GOT3 (cell line): ENCODE measurements at places on chromosomes 3 and 15.

- DNase-seq, result no peak
Observed at GRCh38 chr3:100274361-100274760, 13.6 kb downstream of the TBC1D23 start.

GRCh38 chr15:72127724-72128322 lies 9.6 kb downstream of the SENP8 start:
- no peak for DNase-seq

DNA sequence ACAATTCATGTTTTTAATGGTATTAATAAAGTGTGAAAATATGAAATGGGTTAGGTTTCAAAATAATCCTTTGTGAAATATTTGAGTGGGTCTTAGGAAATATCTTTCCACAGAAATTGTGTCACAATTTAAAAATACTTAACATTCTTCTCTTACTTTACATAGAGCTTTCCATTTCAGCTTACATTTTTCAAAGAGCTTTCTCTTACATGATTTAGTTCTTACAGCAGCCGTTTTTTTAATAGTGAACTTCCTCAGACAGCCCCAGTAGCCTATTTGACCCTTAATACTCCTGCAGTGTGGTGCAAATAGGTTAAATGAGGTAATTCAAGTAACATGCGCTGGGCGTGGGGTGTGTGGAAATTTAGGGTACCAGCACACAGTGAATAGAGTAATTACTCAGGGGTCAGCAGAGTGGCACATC lies 21.8 kb downstream of the P2RY12 start:
- no peak for DNase-seq

DNA sequence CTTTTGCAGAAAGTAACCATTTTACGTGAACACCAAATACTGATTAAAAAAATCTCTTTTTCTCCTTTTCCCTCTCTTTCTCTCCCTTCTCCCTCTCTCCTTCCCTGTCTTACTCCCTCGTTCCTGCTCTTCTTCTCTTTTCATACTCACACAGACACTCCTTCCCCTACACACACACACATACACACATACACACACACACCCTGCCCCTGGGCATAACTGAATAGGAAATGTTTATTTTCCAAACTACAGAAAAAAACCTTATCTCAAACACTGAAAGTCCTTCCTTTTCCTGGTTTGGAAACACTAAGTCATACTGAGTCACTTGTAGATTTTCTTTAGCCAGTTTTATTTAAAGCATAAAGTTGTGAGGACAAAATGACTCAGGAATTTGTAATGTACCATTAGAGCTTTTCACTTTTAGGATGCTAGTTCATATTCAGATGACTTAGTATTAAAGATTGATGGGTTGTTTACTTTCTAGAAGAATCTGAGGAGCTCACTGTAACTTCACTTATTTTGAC lies 62.4 kb downstream of the MBNL1 start:
- DNase-seq, result no peak

DNA sequence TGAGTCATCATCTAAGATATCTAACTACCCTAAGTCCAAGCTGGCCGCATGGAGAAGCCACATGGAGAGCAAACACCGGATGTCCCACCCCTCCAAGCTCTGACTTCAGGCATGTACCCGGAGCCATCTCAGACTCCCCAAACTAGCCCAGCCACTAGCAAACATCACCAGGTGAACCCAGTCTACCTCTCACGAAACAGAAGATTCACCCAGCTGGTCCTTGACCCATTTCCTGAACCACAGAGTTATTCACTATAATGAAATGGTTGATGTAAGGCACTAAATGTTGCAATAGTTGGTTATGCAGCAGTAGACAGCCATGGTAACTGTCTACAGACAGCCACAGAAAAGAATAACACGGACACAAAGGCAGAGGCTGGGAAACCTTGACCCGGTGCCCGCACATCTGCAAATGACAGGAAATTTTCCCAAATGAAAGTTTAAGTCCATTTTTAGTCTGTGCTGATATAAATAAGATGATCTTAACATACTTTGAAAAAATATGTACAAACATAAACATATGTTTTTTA lies 265.5 kb upstream of the ATP10A start:
- no peak for DNase-seq

- DNase-seq, result no peak
Observed at GRCh38 chr3:194447161-194447560, 39.6 kb downstream of the ATP13A3 start.

DNA sequence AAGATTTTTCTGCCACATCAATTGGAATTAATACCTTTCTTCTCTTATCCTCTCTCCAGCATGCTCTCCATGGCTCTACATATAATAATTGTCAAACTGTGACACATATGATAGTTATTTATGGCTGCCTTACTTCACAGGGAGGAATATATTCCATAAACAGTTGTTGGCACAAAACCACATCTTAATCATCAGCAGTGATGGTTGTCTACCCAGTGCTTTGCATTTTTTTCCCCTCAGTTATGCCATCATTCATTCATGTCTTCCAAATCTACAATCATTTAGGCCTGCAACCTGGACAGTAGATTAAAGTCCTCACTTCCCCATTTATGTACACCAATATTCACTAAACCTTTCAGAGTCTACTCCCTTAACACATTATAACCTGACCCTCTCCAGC lies 107.7 kb downstream of the THRB start:
- DNase-seq, result no peak

DNA sequence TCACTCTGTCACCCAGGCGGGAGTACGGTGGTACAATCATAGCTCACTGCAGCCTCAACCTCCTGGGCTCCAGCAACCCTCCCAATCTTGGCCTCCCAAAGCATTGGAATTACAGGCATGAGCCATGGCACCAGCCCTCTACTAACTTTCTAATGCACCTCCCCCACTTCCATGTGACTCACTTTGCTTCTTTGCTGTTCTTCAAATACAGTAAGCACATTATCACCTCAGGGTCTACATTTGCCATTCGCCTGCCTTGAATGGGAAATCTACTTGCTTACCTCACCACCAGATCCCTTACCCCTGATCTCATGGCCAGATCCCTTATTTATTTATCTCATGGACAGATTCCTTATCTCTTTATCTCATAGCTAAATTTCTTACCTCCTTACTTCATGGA lies 235.3 kb downstream of the KCNMB2 start:
- DNase-seq, result no peak

DNA sequence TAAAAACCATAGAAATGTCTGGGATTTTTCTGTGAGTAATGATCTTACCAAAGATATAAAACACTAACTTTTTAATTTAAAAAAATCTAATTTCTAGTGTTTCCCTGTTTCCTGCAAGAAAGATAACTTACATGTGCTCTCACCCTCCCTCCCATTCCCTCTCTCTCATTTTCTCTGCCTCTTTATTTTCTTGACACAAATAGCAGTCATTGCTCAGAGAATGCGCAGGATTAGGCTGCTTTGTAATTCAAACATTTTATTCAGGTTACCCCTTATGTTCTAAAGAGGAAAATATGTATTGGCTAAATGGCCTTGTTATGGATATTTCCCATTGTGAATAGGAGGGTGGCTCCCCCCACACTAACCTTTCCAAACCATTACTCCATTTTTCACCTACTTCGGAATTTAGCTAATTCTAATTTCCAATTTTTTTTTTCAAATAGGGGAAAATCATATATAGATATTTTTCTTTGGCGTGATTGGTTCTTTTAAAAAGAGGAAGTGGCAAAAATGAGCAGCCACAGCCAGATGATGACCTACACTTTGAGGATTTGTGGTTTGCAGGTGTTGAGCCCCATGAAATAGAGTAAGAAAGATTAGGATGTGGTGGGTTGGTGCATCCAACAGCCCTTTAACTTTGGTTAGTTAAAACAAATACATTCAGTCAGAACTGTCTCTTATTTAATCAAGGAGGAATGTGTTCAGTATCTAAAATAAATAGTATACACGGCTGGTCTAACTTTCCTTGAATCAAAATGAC lies 554.4 kb downstream of the IGSF11 start:
- DNase-seq, result no peak

DNA sequence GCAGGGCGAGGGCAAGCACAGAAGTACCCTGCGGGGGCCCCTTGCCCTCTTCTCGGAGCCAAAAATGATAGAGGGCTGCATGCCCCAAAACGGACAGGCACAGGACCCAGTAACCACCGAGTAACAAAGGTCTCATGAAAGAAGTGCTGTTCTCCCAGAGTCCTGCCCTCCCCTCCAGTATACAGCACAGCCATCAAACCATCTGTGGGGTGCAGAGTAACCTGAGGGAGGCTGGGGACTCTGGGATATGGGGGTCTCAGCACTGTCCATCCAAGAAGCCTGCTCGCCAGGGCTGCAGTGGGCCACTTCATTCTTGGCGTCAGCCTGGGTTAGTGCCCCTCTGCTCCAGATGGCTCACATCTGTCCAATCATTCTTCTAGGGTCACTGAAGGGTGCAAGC lies 6.1 kb downstream of the ULK3 start:
- no peak for DNase-seq

DNA sequence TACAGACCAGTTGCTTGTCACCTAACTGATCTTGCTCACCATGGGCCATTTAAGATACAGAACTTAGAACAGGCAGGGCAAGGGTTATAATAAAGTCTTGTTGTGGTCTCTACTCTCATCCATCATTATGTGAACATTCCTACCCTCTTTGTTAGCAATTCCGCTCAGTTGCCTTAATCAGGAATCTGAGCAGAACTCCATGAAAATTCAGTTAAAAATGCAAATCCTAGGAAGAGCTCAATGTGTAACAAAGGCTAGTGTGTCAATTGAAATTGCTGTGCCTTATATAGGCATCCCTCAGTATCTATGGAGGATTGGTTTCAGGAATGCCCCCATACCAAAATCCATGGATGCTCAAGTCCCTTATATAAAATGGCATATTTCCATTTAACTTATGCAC lies 44.5 kb downstream of the CP start:
- DNase-seq, result no peak

DNA sequence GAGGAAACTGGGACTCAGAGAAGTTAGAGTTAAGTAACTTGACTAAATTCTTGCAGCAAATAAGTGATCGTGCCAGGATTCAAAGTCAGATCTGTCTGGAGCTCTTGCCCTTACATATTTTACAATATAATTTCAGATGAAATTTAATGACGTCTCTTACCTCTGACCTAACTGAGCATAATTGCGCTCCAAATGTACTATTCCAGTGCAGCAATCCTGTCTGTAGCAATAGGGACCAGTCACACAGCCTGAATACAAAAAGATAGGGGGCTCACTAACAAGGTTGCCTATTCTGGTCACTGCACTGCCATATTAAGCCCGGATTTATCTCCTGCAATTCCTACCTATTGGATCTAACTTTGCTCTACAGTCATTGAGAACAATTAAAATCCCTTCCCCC lies 316.4 kb downstream of the ZBTB20 start:
- DNase-seq, result no peak

DNA sequence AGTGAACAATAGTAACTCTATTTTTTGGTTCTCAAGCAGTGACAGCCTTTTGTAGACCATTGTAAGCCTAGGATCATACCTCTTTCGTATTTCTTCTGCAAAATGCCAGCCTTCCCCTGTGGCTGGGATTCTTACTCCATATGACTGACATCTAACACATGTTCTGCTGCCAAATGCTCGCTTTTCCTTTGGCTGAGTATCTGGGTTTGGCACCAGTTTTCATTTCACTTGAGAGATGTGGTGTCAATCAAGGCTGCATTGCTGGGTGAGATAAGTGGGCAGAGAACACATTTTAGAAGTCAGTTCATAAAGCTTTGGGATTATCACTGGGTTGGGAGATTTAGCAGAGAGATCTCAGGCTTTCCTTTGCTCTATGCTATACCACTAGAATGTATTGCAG lies 514.7 kb upstream of the SGO1 start:
- DNase-seq, result no peak

- DNase-seq, result no peak
Observed at GRCh38 chr3:185561958-185562357, 9.6 kb upstream of the LIPH start.

- no peak for DNase-seq
Observed at GRCh38 chr3:187689984-187690383, 12.4 kb downstream of the RTP2 start.

GRCh38 chr3:51385621-51386091 lies 565 bp downstream of the MANF start:
- DNase-seq, result no peak

DNA sequence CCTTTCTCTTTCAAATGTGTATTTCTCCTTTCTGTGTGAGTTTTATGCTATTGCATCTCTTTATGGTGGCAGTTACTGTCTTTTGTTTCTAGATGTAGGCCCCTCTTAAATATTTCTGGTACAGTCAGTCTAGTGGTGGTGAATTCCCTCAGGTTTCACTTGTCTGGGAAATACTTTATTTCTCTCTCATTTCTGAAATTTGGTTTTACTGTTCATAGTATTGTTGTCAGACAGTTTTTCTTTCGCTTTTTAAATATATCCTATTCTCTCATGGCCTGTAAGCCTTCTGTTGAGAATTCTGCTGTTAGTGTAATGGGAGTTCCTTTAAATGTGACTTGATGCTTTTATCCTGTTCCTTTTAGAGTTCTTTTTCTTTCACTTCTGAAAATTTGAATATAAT lies 874.0 kb downstream of the PLOD2 start:
- DNase-seq, result no peak

DNA sequence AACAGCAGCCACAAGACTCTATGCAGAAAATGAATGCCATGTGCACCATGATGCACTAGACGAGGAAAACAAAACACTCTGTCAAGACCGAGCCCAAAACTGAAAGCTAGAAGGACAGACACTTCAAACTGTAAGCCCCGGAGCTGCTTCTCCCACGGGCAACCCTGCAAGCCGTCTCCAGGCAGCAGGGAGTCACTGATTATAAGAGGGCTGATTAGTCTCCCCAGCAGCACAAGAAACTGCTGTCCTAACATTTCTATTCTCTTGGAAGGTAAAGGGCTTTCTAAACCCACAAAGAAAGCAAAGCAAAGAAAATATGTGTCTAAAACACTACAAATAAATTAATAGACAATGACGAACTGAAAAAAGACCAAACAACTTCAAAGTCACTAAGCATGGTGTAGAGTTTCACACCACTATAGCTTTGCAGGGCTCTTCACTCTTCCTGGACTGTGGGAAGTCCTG lies 15.5 kb downstream of the TBC1D2B start:
- DNase-seq, result no peak

GRCh38 chr3:60355825-60356224 lies 895.4 kb downstream of the FHIT start:
- DNase-seq, result no peak

GRCh38 chr15:25850154-25851111 lies 12.7 kb downstream of the ATP10A start:
- DNase-seq, result no peak

GRCh38 chr3:127107002-127107401 lies 85.9 kb upstream of the PRR23E start:
- DNase-seq, result no peak

GRCh38 chr3:16309558-16309957 lies 44.5 kb downstream of the OXNAD1 start:
- DNase-seq, result no peak

- no peak for DNase-seq
Observed at GRCh38 chr3:196843435-196844110, 24.1 kb upstream of the SENP5 start.

GRCh38 chr3:161475206-161475605 lies 21.4 kb upstream of the OTOL1 start:
- no peak for DNase-seq

- DNase-seq, result no peak
Observed at GRCh38 chr3:32395496-32395895, 3.8 kb downstream of the CMTM7 start.
